ENCODE measurements at places on chromosomes 2 and 18. TPM values are rescaled to one million over a fixed set of nuclear protein-coding genes. Genes with fewer than 3 reads are reported as not detected.
A peak's percentile ranks its signal among the peaks of the same experiment; 100 is the strongest.

DNA sequence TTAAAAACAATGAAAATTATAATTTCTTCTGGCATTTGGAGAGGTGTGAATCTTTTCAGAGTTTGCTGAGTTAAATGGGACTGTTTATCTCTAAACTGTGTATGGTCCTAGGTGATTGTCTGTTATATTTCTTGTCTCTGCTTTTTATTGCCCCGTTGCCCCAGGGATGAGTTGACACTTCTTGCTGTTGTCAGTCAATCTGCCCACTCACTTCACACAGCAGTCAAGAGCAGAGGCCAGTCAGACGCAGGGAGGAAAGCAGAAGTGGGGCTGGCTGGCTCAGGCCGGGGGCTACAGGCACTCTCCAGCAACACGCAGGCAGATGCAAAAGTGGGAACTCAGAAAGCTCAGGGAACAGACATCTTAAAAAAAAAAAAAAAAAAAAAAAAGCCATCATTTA lies 365.2 kb downstream of the CLIP4 start:
- DNase-seq, result no peak

- no peak for DNase-seq
Observed at GRCh38 chr2:141766225-141766624, 364.6 kb downstream of the LRP1B start.

DNA sequence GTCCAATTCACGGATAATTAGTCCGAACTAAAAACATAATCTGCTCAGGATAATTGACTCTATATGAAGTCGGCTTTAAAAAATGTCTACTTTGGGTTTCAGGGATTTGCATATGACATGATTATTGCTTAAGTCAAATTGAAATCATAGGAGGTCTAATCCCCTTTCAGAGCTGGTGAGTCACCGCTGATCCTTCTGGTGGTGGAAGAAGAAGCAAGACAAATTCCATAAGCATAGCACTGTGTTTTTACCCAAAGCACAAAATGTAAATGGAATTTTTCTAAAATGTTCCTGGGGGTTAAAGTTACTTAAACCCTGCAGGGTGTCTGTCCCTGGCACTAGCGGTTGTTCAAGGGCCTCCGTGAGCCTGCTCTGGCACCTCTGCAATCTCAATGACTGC lies 460.2 kb downstream of the LRATD1 start:
- no peak for DNase-seq

DNA sequence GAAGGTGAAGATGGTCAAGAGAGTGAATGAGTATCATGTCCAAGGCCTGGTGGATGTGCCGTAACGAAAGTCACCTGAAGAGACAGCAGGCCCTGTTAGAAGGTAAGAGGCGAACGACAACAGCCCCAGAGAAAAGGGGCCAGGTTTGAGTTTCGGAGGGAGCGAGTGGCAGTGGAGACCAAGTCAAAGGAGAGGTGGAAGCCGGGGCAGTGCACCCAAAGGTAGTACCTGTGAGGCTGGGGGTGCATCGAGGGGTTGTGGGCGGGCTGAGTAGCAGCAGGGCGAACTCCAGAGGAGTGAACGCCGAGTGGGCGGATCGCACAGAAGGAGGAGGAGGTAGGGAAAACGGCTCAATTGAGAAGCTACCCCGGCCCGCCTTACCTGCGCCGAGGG lies 358 bp downstream of the USP37 start:
- no peak for DNase-seq

The CDK15 gene
- 0.72 TPM for total RNA-seq

- no peak for DNase-seq
Observed at GRCh38 chr2:169716938-169717690, 16.5 kb upstream of the KLHL23 start.

- DNase-seq, result no peak
Observed at GRCh38 chr2:81942136-81942680, 1637.7 kb upstream of the LRRTM1 start.

The ABCG8 gene
- not detected for total RNA-seq

DNA sequence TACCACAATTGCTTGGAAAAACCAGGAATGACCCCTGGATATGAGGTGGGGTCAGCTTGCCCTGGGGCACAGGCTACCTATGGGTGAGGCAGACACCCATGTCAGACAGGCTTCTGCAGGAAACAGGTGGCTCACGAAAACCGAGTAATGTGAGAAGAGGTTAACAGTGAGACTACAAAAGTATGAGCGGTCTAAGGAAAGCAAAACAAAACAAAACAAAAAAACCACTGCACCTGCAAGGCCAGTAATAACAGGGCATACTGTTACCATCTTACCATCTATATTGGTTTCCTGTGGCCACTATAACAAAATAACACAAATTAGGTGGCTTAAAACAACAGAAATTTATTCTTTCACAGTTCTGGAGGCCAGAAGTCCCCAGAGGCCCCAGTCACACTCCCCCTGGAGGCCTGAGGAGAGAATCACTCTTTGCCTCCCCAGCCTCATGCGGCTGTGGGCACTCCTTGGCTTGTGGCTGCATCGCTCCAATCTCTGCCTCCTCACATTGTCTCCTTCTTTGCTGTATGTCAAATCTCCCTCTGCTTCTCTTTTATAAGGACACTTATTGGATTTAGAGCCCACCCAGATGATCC lies 86.6 kb upstream of the EPC2 start:
- DNase-seq, result peak; percentile 16
